ENCODE measurements at places on chromosomes 4 and X. TPM values are rescaled to one million over a fixed set of nuclear protein-coding genes. Genes with fewer than 3 reads are reported as not detected.

Gene ZNF280C
- polyA plus RNA-seq: 2.7 TPM

Gene PRSS12
- 137 TPM for polyA plus RNA-seq

Gene RAB41
- not detected for polyA plus RNA-seq

Gene ANXA10
- polyA plus RNA-seq: 0.34 TPM
